ENCODE measurements at places on chromosomes 1 and 21.

DNA sequence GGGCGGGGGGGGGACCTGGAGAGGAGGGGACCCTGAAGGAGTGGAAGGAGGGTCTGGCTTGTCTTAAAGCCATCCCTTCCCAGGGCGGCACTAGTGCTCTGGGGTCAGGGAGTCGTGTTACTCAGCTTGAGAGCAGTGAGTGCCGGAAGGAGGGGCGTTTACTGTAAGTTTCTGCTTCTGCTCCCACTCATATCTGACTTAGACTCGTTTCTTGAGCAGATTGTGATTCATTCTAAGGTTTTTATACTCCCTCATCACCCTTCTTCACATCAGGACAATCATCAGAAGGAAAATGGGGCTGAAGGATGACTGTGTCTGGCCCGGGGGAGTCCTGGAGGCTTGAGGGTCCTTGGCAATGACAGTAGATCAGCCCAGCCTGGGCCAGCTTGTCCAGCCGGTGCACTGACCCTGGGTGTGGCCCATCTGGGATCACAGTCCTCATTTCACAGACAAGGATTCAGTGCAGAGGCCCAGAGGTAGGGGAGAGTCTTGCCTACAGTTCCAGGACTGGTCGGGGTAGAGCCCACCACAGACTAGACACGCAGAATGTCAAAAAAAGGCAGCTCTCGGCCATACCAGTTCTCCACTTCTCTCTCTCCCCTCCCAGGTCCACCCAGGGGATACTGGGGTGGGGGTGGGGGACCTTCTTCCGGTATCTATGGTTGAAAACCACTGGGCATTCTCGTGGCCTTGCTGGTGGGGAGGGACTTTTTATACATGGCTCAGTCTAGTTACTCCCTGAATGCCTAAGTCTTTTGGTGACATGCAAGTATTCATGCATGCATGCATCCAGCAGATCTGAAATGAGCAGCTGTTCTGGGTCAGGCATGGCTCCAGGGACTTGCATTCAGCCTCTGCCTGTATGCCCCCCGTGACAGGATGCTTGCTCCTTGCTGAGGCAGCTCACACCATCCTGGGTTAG is 5.1 kb downstream of the TNFRSF8 start:
- peak; percentile 73 for DNase-seq

DNA sequence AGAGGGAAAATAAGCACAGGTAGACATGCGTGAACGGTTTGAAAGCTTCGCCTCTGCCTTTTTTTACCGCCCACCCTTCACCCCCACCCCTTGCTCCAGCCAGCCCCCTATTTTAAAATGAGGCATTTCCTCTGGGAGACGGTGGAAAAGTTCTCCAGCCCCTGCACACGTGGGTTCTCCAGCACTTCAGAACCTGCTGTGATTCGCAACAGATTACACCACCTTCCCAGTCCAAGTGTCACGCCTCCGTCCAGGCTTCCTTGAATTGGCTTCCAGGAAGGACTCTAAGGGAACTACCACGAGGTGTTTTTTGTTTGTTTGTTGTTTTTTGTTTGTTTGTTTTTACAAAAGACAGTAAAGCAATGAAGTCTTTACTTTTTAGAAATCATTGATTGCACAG is 2.6 kb downstream of the LRRC7 start:
- DNase-seq, result no peak

DNA sequence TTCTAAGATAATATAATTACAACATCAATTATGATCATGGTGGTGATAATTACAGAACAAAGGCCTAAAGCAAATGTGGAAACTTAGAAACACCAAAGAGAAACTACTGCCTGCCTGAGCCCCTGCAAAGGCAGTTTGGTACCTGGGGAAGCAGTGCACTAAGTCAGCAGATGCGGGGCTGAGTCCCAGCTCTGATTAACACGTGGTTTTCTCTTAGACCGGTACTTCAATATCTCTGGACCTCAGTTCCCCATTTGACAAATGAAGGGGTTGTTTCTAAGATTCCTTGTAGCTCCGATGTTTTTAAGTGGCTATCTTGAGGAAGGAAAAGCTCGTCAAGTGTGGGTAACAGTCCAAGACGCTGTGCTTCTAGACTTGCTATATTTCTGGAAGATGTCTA is 16.7 kb upstream of the PLEKHA6 start:
- no peak for DNase-seq

GRCh38 chr1:41365772-41366454 is 4.7 kb downstream of the FOXO6 start:
- DNase-seq, result no peak

- DNase-seq, result peak; percentile 72
Observed at GRCh38 chr1:234862944-234863515, 253.1 kb upstream of the IRF2BP2 start.

GRCh38 chr1:22775478-22775877 is 64.8 kb downstream of the EPHB2 start:
- DNase-seq, result no peak

GRCh38 chr1:6295910-6296309 is 35.0 kb upstream of the GPR153 start:
- no peak for DNase-seq

- DNase-seq, result no peak
Observed at GRCh38 chr1:39328095-39328494, 123.6 kb downstream of the MACF1 start.

GRCh38 chr21:14541841-14542490 is 4.1 kb downstream of the SAMSN1 start:
- no peak for DNase-seq

GRCh38 chr1:201447903-201448871 is 20.8 kb downstream of the PHLDA3 start:
- peak; percentile 75 for DNase-seq

- DNase-seq, result no peak
Observed at GRCh38 chr21:35971824-35972223, 88.5 kb downstream of the SETD4 start.

DNA sequence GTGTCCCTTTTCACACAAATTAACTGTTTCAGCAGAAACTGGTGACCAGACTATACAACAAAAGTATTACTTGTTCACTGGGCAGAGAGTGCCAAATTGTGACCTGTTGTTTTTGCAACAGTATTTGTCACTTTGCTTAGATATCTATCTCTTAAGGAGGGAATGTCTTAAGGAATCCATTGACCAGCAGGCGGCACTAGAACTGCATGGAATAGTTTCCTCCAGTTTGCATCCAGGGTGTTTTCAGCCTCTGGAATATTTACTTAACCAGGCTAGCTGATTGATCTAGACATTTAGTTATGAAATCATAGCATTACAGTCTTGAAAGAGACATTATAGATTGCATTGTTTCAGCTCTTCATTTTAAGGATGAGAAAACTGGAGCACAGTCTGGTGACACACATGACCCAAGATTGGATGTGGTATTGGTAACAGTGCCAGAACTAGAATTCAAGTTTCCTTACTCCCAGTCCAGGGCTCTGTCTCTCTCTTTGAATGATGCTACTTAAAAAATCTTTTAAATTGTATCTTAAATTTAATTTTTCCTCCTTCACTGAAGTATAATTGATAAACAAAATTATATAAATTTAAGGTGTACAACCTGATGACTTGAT is 16.9 kb downstream of the RPTN start:
- DNase-seq, result peak; percentile 80

GRCh38 chr1:179241530-179242097 is 12.1 kb upstream of the ABL2 start:
- no peak for DNase-seq

DNA sequence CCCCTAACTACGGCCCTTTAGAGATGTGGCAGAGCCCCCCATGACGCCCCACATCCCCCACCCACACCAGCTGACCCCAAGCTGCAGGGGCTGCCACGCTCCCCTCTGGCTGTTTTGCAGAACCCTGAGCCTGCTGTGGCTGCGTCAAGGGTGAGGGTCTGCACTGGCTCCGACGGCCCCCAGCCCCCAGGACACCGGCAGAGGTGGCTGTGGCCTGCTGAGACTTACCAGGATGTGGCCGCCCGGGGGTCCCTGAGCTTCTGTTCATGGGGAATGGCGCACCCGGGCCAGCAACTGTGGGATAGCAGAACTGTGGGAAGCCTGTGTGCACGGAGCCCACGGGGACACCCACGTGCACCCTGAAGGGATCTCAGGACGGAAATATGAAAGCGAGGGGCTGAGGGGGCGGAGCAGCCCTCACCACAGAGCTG is 12.8 kb upstream of the RNF223 start:
- DNase-seq, result no peak

- peak; percentile 30 for DNase-seq
Observed at GRCh38 chr1:11893907-11894251, 32.3 kb downstream of the KIAA2013 start.

- no peak for DNase-seq
Observed at GRCh38 chr1:201217851-201218250, 27.2 kb downstream of the IGFN1 start.

- peak; percentile 67 for DNase-seq
Observed at GRCh38 chr1:102919659-102920058, 188.7 kb downstream of the COL11A1 start.

GRCh38 chr1:27000090-27000816 is 6.8 kb downstream of the TRNP1 start:
- no peak for DNase-seq

GRCh38 chr1:228957535-228957934 is 222.3 kb downstream of the RHOU start:
- DNase-seq, result no peak

DNA sequence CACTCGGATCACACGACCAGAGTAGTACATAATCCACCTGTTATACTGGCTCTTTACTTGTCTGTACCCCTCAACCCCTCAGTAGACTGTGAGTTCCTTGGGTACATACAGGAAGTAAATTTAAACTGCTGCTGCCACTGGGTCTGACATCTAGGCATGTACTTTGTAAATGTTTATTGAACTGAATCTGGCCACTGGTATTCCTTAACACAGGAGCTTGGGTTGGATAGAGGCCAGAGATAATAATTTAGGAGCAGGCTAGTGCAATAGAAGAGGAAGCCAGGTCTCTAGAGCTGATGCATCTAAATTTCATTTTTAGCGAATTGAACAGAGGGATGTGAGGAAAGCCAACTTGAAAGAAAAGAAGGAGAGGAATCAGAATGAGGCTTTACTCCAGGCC is 12.4 kb downstream of the TTC4 start:
- no peak for DNase-seq

DNA sequence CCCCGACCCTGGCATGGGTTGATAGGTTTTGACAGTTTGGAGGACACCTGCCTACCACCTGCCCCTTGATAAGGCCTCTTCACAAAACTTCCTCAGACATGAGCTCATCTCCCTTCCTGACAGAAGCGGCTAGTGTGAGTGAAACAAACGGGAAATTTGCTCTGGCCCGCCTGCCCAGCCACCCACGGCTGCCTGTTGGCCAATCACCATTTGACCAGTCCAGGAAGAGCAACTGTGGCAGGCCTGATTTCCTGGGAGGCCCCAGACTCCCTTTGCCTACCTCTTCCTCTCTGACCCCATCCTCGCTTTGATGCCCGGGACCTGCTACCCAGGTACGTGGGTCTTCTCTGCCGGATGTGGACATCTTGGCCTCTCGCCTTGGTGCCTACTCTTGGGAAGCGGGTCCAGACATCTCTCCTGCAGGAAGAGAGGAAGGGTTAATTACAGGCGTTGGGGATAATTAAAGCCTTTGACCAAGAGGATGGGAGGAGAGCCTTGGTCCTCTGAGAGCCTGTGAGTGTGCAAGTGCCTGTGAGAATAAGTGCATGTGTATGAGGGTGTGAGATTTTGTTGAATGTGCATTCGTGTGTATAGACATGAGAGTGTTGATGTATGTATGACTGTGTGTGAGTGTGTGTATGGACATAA is 1.1 kb upstream of the EPHA2 start:
- peak; percentile 57 for DNase-seq

- DNase-seq, result no peak
Observed at GRCh38 chr21:14313300-14313699, 69.6 kb downstream of the HSPA13 start.

DNA sequence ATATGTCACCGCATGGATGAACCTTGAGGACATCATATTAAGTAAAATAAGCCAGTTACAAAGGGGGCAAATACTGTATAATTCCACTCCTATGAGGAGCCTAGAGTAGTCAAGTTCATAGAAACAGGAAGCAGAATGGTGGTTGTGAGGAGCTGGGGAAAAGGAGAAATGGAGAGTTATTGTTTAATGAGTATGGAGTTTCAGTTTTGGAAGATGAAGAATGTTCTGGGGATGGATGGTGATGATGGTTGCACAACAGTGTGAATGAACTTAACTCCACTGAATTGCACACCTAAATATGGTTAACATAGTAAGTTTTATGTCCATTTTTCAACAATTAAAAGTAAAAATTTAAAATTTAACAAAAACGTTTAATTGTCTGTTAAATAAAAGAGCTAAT is 220.9 kb upstream of the JUN start:
- no peak for DNase-seq

DNA sequence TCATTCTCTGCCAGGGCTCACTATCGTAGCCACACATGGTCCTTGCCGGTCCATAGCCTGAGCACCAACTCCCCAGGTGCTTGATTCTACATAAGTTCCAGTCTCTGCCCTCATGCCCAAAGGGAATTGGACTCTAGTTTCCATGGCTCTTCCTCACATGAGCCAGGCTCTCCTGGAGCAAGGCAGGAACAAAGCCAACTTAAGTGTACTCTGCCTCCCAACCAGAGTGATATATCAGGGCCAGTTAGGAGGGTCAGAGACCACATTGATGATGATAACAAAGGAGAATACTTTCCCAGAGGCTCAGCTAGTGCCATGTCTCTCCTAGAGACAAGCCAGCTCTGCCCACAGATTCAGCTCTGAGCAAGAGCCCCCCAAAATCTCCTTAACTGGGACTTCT is 70.9 kb downstream of the ERI3 start:
- no peak for DNase-seq

- DNase-seq, result no peak
Observed at GRCh38 chr1:231284441-231284840, 43.4 kb downstream of the GNPAT start.

- DNase-seq, result no peak
Observed at GRCh38 chr1:94240822-94241221, 3.4 kb upstream of the ARHGAP29 start.

- DNase-seq, result no peak
Observed at GRCh38 chr1:48223366-48224240, 1.1 kb downstream of the SLC5A9 start.

GRCh38 chr1:119359730-119360129 is 8.9 kb upstream of the HAO2 start:
- no peak for DNase-seq

GRCh38 chr1:17805869-17806684 is 50.9 kb downstream of the ACTL8 start:
- DNase-seq, result no peak

DNA sequence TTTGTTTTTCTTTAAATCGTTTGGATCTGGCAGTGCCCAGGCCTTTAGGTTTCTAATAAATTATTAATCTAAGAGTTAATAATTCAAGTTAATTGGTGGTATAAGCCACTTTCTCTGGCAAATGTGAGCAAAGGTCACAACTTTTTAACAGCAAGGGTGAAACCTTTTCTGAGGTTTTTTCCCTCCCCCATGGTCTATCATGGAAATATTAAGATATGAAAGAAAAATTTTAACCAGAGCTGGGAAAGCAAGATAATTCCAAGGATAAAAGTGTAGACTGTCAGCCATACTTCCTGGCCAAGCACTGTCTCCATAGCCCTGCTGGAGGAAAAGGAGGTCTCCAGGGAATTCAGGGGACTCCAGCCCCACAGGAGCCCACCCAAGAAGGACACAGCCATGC is 341.2 kb downstream of the SETD4 start:
- no peak for DNase-seq

- peak; percentile 49 for DNase-seq
Observed at GRCh38 chr1:24502065-24502708, 449 bp upstream of the RCAN3 start.

- DNase-seq, result no peak
Observed at GRCh38 chr1:55250399-55251075, 35.4 kb upstream of the USP24 start.
